ENCODE measurements at places on chromosomes 1 and 21.

DNA sequence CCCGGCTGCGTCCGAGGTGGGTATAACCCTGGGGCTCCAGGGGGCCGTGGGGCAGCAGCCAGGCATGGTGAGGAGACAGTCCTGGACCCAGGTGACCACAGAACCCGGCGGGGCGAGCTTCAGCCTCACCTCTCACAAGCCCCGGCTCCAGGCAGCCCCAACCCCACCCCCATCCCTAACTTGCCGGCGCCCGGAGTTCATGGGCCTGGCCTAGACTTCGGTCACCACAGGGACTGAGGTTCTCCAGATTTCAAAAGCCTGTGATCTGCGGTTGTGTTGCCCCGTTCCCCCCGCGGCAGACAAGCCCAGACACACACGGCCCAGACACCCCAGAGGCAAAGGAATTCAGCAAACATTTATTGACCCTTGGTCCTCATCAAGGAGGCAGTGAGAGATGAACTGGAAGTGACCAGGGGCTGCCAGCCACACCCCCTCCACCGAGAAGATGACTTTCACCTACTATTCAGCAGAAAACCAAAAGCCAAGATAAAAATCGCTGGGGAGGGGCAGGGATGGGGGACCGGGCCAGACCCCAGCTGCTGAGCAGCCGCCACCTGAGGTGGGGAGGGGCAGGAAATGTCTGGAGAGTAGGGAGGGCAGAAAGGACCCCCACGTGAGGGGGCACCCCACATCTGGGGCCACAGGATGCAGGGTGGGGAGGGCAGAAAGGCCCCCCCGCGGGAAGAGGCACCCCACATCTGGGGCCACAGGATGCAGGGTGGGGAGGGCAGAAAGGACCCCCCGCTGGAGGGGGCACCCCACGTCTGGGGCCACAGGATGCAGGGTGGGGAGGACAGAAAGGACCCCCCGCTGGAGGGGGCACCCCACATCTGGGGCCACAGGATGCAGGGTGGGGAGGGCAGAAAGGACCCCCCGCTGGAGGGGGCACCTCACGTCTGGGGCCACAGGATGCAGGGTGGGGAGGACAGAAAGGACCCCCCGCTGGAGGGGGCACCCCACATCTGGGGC is 3.9 kb downstream of the HES4 start:
- no peak for DNase-seq

DNA sequence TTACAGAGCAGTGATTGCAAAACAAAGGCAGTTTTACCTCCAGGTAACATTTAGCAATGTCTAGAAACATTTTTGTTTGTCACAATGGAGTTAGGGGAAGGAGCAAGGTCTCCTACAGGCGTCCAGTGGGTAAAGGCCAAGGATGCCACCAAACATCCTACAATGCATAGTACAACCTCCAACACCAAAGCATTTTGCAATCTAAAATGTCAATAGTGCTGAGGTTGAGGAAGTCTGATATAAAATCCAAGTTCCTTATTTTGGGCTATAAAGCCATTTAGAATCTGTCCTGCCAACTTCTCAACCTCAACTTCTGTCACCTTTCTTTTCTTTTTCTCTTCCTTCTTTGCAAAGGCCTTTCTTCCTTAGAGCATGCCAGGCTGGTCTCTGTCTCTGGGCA is 111.2 kb downstream of the FASLG start:
- DNase-seq, result no peak

DNA sequence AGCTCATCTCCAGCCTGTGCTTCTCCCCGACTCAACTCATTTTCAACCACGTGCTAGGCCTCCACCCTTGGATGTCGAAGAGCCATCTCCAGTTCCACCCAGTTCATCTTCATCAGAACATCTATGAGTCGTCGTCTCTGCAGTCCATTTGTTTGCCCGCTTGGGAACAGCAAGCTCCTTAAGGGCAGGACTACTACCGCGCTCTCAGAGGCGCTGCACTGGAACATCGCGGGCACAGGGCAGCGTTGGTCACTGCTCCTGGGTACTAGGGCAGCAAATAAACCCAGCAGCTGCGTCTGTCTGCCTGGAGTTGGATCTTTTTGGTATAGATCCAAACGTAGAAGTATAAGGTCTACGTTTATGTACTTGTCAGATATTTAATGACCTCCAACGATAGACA is 478 bp upstream of the PRDM2 start:
- peak; percentile 39 for DNase-seq

DNA sequence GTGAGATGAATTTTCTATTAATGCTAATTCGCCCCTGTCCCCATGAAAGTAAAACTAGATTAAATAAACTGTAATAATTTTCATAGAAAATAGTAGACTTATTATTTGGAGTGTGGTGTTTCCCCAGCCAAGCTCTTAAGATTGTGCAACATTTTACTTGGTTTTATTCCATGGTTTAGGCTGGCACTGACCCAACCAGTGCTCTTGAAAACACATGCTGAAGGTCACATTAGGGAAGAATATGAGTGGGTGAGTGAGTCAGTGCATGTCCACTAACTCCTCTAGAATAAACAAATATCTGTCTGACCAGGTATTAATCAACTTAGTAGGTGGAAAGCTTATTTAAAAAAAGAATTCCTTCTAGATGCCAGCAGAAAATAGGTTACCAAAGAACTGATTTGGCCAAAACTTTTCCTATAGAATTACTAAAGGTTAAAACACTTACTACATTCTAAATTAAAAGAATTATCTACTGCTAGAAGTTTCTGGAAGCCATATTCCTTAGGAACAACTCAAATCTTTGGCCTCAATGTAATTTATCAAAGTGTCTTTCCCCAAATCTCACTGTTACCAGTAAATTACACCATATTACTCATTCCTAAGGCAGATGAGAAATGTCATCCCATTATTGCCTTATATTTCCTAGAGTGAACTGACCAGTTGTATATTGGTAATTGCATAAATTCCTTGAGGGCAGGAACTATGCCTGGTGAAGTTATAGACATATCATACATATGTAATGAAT is 89.7 kb upstream of the RGS1 start:
- DNase-seq, result peak; percentile 80

DNA sequence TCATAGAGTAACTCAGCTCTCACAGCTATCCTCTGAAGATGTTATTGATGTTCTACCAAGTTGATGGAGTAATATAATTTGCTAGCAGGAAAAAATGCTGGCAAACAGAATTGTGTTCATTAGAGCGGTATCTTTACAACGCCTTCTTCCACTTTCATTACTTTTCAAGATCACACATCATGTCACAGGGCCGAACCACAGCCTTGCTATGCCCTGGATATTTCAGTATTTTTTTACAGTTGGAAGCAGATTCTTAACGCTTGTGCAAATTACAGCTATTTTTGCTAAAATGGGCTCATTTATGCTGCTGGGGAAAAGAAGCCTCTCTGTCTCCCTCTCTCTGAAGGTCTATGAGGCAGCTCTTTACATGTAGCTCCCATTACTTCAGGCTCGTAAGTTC is 632.2 kb downstream of the KIF26B start:
- DNase-seq, result no peak

GRCh38 chr1:168422203-168422847 is 121.5 kb downstream of the XCL2 start:
- no peak for DNase-seq

- no peak for DNase-seq
Measured at GRCh38 chr1:65341381-65341780, 32.0 kb downstream of the DNAJC6 start.

GRCh38 chr1:155873860-155874259 is 14.5 kb downstream of the SYT11 start:
- DNase-seq, result no peak

DNA sequence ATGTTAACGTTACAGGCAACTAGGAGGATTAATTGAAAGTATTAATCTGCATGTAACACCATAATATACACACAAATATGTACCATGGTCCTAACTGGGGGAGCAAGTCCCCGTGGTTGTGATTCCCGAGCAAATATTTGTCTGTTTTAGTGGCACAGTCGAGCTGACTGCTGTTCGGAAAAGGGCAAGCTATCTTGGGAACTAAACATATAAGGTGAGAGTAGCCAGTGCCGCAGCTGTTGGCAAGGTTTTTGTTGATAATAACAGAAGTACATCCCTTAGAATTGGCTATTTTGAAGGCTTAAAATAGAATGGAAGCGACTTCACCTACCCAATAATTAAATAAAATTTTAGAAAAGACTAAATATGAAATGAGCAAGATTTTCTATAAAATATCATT is 45.5 kb downstream of the UCHL5 start:
- DNase-seq, result no peak

GRCh38 chr1:182359645-182360044 is 31.9 kb downstream of the GLUL start:
- no peak for DNase-seq

GRCh38 chr21:16420031-16420724 is 690.4 kb downstream of the USP25 start:
- DNase-seq, result peak; percentile 76

DNA sequence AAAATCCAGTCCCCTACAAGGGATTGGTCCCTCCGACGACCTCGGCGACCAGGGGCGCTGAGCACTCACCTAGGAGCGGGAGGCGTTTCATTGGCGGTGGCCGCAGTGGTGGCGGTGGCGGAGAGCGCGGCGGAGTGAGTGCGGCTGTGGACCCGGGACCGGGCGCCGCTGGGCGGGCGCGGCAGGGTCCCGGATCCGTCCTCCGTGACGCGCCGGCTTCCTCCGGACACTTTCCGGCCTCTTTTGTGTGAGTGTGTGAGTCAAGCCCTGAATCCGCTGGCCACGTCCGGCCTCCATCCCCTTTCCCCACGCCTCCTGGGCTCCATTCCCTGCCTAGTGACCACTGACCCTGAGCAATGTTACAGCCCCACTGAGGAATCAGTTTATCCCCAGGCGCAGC is at the start of gene ADGRL4:
Gene ADGRL4 (minus strand): TSS at position 167 of the 400 bp plus-strand sequence. CDS start 76 bp downstream, at position 91.
- DNase-seq, result peak; percentile 20

DNA sequence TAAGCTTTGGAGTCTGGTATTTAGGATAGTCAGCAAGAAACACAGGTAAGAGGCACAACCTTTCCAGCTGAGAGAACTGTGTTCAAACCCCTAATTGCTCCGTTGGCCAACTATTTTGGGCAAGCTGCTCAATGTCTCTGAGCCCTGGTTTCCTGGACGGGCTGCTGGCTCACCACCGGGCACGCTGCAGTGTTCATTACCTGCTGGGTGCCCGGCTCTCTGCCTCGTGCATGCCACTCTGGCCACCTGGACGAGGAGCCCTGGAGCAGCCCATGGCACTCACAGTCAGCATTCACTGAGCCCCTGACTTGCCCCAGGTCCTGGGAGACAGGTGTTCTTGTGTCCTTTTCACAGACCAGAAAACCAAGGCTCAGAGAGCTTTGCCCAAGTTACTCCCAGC is 51.0 kb downstream of the DMRTB1 start:
- no peak for DNase-seq

GRCh38 chr1:244576259-244576892 is 76.5 kb upstream of the DESI2 start:
- DNase-seq, result no peak
